ENCODE measurements at places on chromosomes 4 and X.

GRCh38 chrX:7025471-7025870 is 122.0 kb upstream of the STS start:
- DNase-seq, result no peak

DNA sequence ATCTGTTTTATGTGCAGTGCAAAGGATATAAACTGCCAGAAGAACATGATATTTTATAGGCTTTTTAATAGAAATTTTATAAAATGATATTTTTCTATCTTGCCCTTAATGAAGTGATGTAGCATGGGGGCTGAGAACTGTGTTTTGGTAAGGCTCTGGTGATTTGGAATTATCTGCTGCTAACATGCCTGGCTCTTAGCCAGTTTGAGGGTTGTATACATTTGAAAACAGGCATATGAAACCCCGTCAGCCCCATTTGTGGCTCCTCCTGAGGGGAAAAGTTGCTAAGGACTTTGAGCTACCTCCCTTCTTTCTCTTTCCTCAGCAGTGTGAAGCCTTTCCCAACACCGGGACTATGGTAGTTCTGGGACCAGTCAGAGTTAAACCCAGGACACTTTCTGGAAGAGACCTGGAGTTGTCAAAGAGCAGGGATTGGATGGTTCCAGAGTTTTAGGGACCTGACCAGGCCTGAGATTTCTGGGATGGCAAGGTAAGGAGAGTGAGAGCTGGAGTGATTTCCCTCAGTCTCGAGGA is 4.7 kb downstream of the SFRP2 start:
- DNase-seq, result no peak

GRCh38 chr4:44845309-44845708 is 119.0 kb upstream of the GNPDA2 start:
- DNase-seq, result no peak

DNA sequence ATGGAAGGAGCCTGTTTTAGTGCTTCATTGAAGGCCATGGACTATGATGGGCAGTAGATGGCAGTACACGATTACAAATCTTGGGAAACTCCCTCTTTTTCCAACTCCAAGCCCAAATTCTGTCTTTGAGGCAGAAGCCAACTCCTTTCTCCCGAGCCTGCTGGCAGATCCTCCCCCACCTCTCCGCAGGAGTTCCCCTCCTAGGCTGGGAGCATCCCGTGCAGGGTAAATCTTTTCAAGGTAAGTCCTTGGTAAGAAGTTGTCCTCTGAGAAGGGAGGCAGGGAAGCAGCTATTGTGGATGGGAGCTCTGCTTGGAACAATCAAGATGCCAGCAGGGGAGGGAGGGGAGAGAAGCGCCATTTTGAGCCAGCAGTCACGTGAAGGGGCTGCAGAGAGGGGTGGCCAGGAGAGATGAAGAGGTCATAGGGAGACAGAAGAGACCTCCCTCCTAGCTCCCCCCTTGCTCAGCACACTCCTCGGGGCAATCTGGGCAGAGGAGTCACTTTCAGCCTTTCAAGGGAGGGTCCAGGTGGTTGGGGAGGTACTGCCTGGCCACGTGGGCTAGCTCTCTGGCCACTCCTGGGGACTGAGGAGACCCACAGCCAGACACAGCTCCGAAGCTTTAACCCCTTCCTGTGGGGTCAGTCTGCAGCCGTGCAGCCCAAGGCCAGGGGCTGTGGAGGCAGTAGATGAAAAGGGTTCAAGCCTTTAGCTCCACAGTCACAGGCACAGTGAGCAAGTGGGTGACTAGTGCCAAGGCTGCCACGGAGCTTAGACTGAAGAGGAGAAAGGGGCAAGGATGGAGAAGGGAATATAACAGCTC is 9.6 kb downstream of the CC2D2A start:
- no peak for DNase-seq

- no peak for DNase-seq
Measured at GRCh38 chr4:78040431-78040830, 16.7 kb upstream of the FRAS1 start.

DNA sequence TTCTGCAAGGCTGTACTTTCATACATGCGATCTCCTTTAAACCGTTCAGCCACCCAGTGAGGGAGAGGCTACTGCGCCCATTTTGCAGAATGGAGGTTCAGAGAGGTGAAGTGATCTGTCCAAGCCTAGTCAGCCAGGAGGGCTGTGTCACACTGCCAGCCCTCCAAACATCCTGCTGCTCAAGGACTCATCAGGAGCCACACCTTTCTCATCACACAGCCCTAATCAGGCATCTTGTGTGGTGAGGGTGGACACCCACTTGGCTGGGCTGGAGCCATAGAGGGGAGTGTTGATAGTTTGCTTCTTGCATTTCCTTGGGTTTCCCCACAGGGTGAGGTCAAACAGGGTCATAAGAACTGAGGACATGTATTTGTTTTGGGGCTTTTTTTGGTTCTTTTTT is 5.4 kb upstream of the CXCR3 start:
- no peak for DNase-seq

Measured in activated naive CD8-positive, alpha-beta T cell treated with anti-CD3 and anti-CD28 coated beads, Interleukin-2, amount 50 U/mL, for 16 hours (primary cell).